ENCODE measurements at places on chromosomes 13 and 19.
A peak's percentile ranks its signal among the peaks of the same experiment; 100 is the strongest.

- peaks cover 9% of the 10 kb centered on the region for H3K36me3 ChIP-seq
- no peak for DNase-seq
- H3K4me3 ChIP-seq, result no peak overlapping the region
- H3K4me1 ChIP-seq, result no peaks in the 10 kb centered on the region
These were observed 68.8 kb downstream of the DNAJC3 start for GRCh38 chr13:95745752-95746151.

GRCh38 chr13:86946734-86947133 is 724.4 kb upstream of the SLITRK5 start:
- no peaks in the 10 kb centered on the region for H3K27me3 ChIP-seq
- no peak for DNase-seq
- no peaks in the 10 kb centered on the region for H3K4me1 ChIP-seq
- H3K27ac ChIP-seq, result no peak overlapping the region
- H3K4me3 ChIP-seq, result no peak overlapping the region

DNA sequence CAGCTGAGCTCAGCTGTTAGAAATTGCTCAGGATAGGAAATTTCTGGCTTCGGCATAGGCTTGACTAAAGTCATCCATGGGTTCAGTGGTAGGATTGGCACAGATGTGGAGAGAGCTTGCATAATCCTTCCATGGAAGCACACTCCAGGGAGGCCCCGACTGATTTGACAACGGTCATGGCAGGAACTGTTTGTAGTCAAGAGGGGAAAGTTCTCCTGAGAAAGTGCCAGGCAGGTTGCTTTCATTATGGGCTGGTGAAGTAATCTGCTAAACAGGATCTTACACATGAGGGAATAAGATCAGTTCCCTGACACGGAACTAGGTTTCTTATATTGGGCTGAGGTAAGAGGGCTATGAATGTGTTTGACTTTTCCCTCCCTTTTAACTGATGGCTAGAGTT is 120.1 kb downstream of the RGCC start:
- H3K36me3 ChIP-seq, result peaks cover 22% of the 10 kb centered on the region
- no peak for DNase-seq
- H3K27ac ChIP-seq, result no peak overlapping the region
- peaks cover 10% of the 10 kb centered on the region for H3K4me1 ChIP-seq
- no peaks in the 10 kb centered on the region for H3K27me3 ChIP-seq
- no peak overlapping the region for H3K4me3 ChIP-seq

DNA sequence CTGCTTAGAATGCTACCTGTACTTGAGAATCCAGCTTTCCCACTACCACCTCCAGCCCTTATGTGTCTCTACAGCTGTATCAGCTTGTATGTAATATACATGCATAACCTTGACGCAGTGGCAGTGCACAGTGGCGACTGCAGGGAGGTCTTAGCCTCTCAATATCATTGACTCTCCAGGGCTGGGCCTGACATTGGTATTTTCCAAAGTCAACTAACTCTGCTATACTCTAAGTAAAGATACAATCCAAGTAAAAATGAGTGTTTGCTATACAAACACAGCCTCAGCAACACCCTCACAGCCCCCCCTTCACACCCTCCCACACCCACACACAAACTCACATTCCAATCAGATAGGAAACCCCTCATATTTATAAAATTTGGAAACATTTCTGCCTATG is 6.7 kb upstream of the UBL3 start:
- peak overlapping the region; percentile 82 for H3K27ac ChIP-seq
- peaks cover 25% of the 10 kb centered on the region for H3K4me1 ChIP-seq
- no peak for DNase-seq
- peak overlapping the region; percentile 12 for H3K4me3 ChIP-seq
- peaks cover 4% of the 10 kb centered on the region for H3K36me3 ChIP-seq
- no peaks in the 10 kb centered on the region for H3K27me3 ChIP-seq

GRCh38 chr13:107332188-107332587 is 764.3 kb upstream of the ARGLU1 start:
- peaks cover 3% of the 10 kb centered on the region for H3K4me1 ChIP-seq
- no peak overlapping the region for H3K27ac ChIP-seq
- no peaks in the 10 kb centered on the region for H3K27me3 ChIP-seq

GRCh38 chr13:91785431-91786119 is 387.2 kb downstream of the GPC5 start:
- H3K36me3 ChIP-seq, result no peaks in the 10 kb centered on the region
- no peak overlapping the region for H3K27ac ChIP-seq
- H3K27me3 ChIP-seq, result no peaks in the 10 kb centered on the region
- no peak overlapping the region for H3K4me3 ChIP-seq
- DNase-seq, result no peak
- H3K4me1 ChIP-seq, result peaks cover 5% of the 10 kb centered on the region

DNA sequence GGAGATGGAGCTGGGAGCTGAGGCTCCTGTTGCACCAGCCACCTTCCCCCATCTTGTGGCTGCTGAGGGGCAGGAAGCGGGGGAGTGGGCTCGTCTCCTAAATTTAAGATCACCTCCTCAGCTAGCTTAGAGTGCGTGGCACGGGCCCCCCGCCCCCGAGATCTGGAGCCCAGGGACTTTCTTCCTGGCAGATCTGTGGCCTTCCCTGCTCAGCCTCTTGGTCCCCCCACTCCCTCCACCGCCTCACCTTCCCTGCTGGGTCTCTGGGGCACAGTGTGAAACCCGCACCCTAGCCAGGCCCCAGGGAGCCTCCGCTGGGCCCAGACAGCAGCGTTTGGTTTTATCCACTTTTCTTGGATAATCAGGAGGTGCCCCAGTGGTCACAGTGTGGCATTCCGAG is 35.9 kb downstream of the MAU2 start:
- peaks cover 7% of the 10 kb centered on the region for H3K36me3 ChIP-seq
- no peak overlapping the region for H3K4me3 ChIP-seq
- H3K27me3 ChIP-seq, result no peaks in the 10 kb centered on the region
- DNase-seq, result no peak

- no peak for DNase-seq
- H3K27me3 ChIP-seq, result peaks cover 93% of the 10 kb centered on the region
- H3K4me3 ChIP-seq, result peak overlapping the region; percentile 55
- no peaks in the 10 kb centered on the region for H3K36me3 ChIP-seq
These were observed 960 bp upstream of the GSX1 start for GRCh38 chr13:27791146-27791900.

Measured in type B pancreatic cell (in vitro differentiated cells).